Upper lobe of left lung (tissue), 6 donors: ENCODE measurements at places on chromosomes 2 and 18. TPM values are rescaled to one million over a fixed set of nuclear protein-coding genes. Genes with fewer than 3 reads are reported as not detected.

Gene LIPT1
- total RNA-seq, result 3.6 TPM

Gene SIX3
- total RNA-seq, result not detected

- H3K4me3 ChIP-seq, result no peak overlapping the region
- no peaks in the 10 kb centered on the region for H3K36me3 ChIP-seq
- H3K27ac ChIP-seq, result no peak overlapping the region
These were observed 1018.4 kb upstream of the ACVR2A start for GRCh38 chr2:146826388-146826787.

DNA sequence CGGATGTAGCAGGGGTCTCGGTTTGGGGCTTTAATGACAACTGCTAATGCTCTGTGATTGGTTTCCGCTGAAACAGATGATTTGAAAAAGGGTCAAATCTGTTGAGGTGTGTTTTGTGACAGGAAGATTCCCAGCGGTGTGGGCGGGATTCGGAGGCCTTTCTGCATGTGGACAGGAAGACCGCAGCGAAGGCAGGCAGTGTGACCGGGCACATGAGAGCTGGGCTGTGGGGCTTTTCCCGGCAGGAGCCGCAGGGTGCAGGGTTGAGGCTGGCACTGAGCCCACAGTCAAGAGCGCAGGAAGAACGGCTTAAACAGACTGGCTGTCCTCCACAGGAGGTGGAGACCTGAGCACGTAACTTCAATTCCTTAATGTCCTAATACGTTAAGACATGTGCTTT is 180.0 kb upstream of the TPO start:
- no peaks in the 10 kb centered on the region for H3K36me3 ChIP-seq
- no peaks in the 10 kb centered on the region for H3K27me3 ChIP-seq
- no peak for DNase-seq
- no peak overlapping the region for H3K27ac ChIP-seq
- H3K4me3 ChIP-seq, result no peak overlapping the region

DNA sequence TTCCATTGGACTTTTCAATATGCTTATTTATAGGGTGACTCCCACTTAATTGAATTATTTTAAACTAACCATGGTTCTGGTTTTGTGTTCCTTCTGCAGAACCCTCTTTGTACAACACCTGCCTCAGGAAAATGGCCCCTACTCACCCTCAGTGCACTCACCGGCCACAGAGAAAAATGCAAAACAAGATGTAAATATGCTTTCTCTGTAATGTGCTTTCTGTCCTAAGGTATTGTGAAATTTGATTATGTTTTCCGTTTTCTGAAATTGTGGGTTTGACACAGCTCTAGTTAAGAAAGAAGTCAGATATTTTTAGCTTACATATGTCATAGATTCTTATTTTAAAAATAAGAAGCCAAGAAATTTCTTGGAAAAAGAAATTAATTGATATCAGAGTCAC is 357.7 kb upstream of the SMIM21 start:
- no peaks in the 10 kb centered on the region for H3K4me1 ChIP-seq
- H3K4me3 ChIP-seq, result no peak overlapping the region
- no peak overlapping the region for H3K27ac ChIP-seq
- no peaks in the 10 kb centered on the region for H3K36me3 ChIP-seq
- H3K27me3 ChIP-seq, result no peaks in the 10 kb centered on the region
- DNase-seq, result no peak

Gene RASGRP3
- 20.8 TPM for total RNA-seq

- H3K4me1 ChIP-seq, result no peaks in the 10 kb centered on the region
- H3K27ac ChIP-seq, result no peak overlapping the region
- DNase-seq, result no peak
- H3K4me3 ChIP-seq, result no peak overlapping the region
- peaks cover under 1% of the 10 kb centered on the region for H3K27me3 ChIP-seq
- no peaks in the 10 kb centered on the region for H3K36me3 ChIP-seq
These were observed 14.9 kb downstream of the EMX1 start for GRCh38 chr2:72932045-72932740.

DNA sequence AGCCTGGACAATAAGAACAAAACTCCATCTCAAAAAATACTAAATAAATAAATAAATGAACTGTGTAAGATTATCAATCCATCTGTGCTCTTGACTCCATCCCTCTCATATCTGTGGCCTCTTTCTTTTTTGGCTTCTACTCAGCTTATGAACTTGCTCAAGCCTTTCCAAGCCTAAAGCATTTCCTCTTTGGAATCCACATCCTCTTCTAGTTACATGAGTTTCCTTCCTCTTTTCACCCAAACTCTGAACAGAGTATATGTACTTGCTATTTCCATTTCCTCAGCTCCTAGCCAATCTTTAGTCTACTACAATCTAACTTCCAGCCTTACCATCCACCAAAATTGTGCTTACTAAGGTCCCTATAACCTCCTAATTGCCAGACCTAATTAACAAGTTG is 2.5 kb upstream of the DNAJC10 start:
- H3K36me3 ChIP-seq, result no peaks in the 10 kb centered on the region
- peaks cover 29% of the 10 kb centered on the region for H3K4me1 ChIP-seq
- H3K27me3 ChIP-seq, result no peaks in the 10 kb centered on the region
- H3K4me3 ChIP-seq, result no peak overlapping the region
- H3K27ac ChIP-seq, result peak overlapping the region; percentile 39
- DNase-seq, result no peak

DNA sequence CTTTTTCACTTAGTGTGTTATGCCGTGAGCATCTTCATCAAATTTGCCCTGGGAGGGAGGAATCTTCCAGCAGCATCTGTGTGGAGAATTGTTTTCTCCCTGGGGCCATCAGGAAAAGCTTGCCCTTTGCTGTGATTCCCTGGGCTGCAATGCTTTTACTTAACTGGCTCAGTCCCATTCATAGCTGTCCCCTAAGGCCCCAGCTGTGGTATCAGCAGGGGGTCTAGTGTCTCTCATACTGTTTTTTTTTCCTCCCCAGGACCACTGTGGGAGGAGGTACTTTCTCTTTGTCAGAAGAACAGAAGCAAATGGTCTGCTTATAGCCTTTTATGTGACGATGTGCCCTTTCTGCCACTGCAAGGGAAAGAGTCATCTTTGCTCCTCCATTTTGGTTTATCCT is 176.8 kb upstream of the CELF4 start:
- no peaks in the 10 kb centered on the region for H3K36me3 ChIP-seq
- no peak for DNase-seq
- H3K27me3 ChIP-seq, result no peaks in the 10 kb centered on the region
- H3K27ac ChIP-seq, result no peak overlapping the region
- no peaks in the 10 kb centered on the region for H3K4me1 ChIP-seq

- no peak overlapping the region for H3K27ac ChIP-seq
- H3K36me3 ChIP-seq, result no peaks in the 10 kb centered on the region
- H3K4me1 ChIP-seq, result peaks cover 7% of the 10 kb centered on the region
These were observed 89.6 kb downstream of the ACAA2 start for GRCh38 chr18:49723648-49724180.

- H3K27ac ChIP-seq, result no peak overlapping the region
- H3K4me1 ChIP-seq, result no peaks in the 10 kb centered on the region
- H3K27me3 ChIP-seq, result no peaks in the 10 kb centered on the region
- H3K4me3 ChIP-seq, result no peak overlapping the region
- no peak for DNase-seq
- no peaks in the 10 kb centered on the region for H3K36me3 ChIP-seq
These were observed 117.4 kb upstream of the CWC22 start for GRCh38 chr2:180124273-180125139.

DNA sequence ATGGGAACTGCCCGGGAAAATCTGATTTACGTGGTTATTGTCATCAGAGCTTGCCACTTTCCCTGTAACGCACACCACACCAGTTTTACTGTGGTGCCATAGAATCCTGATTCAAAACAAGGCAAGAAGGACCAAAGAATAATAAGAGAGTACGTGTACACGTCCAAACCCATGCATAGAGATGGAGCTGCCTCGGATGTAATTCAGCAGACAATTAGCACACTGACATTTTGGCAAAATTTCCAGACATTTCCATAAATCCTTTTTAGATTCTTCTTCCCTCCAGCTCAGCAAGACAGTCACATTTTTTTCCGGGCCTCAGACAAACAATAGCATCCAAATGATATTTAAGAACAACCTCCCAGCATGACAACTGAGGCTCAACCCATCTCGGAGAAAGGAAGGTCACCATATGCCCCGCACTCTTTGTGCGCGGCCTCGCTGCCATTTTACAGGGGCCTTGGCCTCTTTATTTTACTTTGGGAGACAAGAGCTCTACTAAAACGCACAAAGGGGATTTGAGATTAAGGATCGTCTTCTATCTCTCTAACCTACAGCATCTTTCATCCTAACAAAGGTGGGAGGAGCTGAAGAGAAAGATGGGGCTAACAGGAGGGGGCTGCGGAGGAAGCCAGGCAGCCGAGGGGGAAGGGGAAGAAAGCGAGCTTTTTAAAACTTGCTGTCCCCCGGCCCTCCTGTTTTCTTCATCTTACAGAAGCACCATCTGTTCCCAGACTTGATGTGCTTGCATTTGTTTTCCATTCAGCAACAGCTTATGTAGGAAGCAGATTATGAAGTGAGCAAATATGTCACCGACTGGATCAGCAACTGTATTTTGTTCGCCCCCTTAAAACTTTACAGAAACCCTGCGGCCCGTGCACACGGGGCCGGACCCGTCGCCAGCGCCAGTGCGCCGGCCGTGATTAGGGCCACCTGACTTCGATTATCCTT is 61.0 kb downstream of the CDCA7 start:
- no peaks in the 10 kb centered on the region for H3K27me3 ChIP-seq
- H3K4me3 ChIP-seq, result no peak overlapping the region
- no peaks in the 10 kb centered on the region for H3K36me3 ChIP-seq
- no peak overlapping the region for H3K27ac ChIP-seq
- H3K4me1 ChIP-seq, result no peaks in the 10 kb centered on the region
